ENCODE measurements at places on chromosomes 11 and 22.
A peak's percentile ranks its signal among the peaks of the same experiment; 100 is the strongest.

GRCh38 chr11:62888406-62888805 is 7.7 kb downstream of the SLC3A2 start:
- no peak for DNase-seq
- peaks cover 55% of the 10 kb centered on the region for H3K4me1 ChIP-seq
- H3K4me3 ChIP-seq = no peak overlapping the region
- H3K27me3 ChIP-seq = no peaks in the 10 kb centered on the region
- H3K27ac ChIP-seq = no peak overlapping the region

- DNase-seq = no peak
- H3K4me1 ChIP-seq = no peaks in the 10 kb centered on the region
Measured at GRCh38 chr11:70472240-70472639, 73.9 kb downstream of the CTTN start.

GRCh38 chr11:73324665-73325035 is 16.6 kb downstream of the ARHGEF17 start:
- no peak overlapping the region for H3K4me3 ChIP-seq
- H3K27me3 ChIP-seq = no peaks in the 10 kb centered on the region
- no peak for DNase-seq
- peaks cover 89% of the 10 kb centered on the region for H3K4me1 ChIP-seq
- H3K27ac ChIP-seq = peak overlapping the region; percentile 90
- no peaks in the 10 kb centered on the region for H3K36me3 ChIP-seq

- DNase-seq = no peak
- no peak overlapping the region for H3K4me3 ChIP-seq
- no peaks in the 10 kb centered on the region for H3K36me3 ChIP-seq
Measured at GRCh38 chr22:22671506-22671905, 27.1 kb downstream of the GGTLC2 start.

- H3K27ac ChIP-seq = no peak overlapping the region
- H3K36me3 ChIP-seq = no peaks in the 10 kb centered on the region
- no peaks in the 10 kb centered on the region for H3K27me3 ChIP-seq
Measured at GRCh38 chr11:5546457-5546856, 1.9 kb downstream of the OR52H1 start.

GRCh38 chr11:43923406-43924111 is 18.9 kb upstream of the C11orf96 start:
- H3K27ac ChIP-seq = peak overlapping the region; percentile 85
- H3K4me1 ChIP-seq = peaks cover 47% of the 10 kb centered on the region
- H3K4me3 ChIP-seq = no peak overlapping the region
- no peaks in the 10 kb centered on the region for H3K27me3 ChIP-seq

DNA sequence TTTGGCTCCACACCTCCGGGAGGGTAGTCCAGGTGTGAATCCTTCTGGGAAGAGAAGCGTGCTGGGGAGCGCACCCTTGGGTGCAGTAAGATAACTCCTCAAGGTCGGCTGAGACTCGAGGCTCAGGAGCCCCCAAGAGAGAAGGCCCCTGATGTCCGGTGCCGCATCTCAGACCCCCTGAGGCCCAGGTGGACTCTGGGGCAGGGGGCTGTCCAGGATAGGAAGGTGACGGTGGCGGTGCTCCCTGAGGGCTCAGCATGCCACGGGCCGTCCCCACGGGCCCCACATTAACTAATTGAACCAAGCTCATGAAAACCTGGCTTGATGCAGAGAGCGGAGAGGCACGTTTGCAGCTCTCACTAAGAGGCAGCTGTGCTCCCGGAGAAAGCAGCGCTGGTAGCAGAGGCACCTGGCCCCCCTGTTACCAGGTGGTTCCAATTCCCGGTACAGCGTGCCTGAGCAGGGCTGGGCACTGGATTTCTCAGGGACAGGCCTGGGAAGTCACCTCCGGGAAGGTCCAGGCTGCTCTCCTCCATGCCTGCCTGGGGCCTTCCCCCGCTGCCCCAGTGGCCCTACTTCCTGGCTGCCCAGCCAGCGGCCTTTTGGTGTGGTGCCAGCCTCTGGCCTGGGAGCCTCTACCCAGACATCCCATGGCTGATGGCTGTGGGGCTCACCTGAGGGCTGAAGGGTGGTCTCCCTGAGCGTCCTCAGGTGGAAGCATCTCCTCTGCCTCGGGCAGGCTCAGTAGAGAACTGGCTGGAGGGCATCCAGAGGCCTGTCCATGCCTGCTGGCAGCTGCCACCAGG is 1.1 kb downstream of the KCNQ1 start:
- peak overlapping the region; percentile 50 for H3K4me3 ChIP-seq
- peaks cover 17% of the 10 kb centered on the region for H3K4me1 ChIP-seq
- no peak for DNase-seq
- no peaks in the 10 kb centered on the region for H3K36me3 ChIP-seq
